Forelimb muscle (tissue), 1 donor: ENCODE measurements at places on chromosomes 16 and 17. TPM values are rescaled to one million over a fixed set of nuclear protein-coding genes. Genes with fewer than 3 reads are reported as not detected.

DNA sequence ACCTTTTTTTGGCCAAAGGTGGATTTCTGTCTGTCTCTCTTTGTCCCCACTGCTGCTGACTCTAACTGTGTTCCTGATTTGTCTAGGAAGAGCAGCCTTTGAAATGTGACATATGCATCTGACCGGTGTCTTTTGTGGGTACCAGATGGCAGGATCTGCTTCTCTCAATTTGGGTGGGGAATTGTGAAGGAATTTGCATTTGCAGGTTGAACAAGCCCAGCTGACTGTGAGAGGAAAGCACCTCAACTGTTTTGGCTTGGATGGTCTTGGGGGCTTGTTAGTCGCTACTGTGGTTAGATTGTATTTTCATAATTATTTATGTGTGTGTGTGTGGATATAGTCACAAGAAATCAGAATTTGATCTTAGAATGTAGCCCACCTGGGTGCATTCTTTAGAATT, 37.7 kb upstream of the LCMT1 start:
- no peak for DNase-seq

DNA sequence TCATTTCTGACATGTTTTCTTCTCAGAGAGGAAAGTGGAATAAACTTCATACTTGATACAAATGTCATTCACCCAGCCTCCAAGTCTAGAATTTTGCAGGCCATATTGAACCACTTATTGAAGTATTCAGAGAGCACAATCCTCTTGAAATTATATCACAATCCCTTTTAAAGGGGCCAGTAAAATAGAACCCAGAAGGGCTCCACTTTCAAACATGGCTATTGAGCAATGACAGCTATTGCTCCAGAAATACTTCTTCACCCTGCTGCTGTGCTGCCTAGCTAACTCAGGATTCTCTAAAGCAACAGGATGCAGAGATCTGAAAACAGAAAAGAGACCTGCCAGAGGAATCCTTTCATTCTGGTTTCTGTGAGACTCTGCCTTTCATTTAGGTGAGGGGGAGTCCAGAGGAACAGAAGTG, 275.0 kb upstream of the CDH5 start:
- no peak for DNase-seq

- no peak for DNase-seq
Observed at GRCh38 chr17:58452738-58453137, 35.4 kb upstream of the RNF43 start.

DNA sequence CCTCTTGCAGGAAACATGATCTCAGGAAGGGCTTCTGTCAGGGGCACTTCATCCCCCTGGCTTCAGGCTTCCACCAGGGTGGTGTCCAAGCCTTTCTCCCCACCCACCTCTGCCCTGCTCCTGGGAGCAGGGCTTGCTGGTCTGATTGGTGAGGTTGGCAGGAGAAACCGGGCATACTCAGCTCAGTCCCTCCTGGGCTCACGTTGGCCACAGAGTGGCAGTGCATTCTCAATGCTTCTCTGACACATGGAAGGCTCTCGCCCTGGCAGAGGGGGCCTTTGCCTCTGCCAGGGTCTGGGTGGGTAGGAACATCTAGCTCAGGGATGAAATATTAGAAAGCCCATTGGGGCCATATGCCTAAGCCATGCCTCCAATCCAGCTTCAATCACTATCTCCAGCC, 142.8 kb downstream of the AXIN2 start:
- no peak for DNase-seq

DNA sequence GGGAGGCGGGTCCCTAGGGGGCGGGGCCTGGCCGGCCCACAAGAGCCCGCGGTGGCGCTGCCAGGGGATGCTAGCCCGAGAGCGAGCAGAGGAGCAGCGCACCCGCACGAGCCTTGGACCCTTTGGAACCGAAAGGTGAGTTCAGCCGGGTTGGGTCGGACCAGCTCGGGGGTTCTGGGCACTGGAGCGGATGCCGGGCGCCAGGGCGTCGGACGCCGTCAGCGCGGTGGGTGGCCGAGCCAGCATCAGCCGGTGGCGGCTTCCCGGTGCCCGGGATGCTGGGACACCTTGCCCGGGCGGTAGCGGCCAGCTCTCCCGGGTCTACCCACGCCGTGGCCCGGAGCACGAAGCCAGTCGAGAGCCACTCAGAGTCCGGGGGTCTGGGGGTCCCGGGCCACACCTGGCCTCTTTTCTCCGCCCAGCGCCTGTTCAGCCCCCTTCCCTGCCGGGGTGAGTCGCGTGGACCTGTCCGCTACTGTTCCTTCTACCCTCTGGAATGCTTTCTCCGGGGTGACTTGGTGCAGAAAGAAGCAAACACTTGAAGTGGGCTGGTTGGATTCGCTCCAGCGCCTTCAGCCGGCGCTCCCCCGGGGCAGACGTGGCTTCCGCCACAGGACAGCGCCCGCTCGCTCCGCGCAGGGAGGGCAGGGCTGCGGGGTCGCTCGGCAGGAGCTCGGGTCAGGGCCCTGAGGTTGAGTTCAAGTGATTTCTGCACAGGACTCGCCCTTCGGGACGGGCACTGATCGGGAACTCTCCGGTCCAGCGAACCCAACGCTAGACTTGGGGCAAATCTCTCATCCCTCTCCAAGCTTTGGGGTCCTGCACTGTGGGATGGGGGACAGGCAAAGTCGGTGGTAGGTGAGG, at the start of gene SCNN1G:
SCNN1G (plus strand) TSS at position 67 of the 864 bp plus-strand sequence. CDS start 3,527 bp downstream, outside the sequence.
- DNase-seq = no peak

DNA sequence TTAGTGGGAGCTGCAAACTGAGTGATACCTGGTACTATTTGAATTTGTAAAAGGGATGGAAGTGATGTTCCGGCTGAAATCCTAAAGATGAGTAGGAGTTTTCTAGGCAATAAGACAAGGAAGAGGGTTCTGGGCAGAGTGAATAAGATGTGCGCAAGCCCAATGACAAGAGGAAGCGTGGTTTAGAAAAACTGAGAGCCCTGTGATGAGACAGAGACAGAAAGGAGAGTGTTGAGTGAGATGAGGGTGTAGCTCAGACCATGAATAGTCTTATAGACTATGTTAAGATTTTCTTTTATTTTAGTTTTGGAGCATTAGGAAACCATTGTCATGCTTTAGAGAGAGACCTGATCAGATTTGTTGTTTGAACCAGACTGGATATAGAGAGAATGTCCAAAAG, 50.2 kb downstream of the COX10 start:
- DNase-seq = no peak

DNA sequence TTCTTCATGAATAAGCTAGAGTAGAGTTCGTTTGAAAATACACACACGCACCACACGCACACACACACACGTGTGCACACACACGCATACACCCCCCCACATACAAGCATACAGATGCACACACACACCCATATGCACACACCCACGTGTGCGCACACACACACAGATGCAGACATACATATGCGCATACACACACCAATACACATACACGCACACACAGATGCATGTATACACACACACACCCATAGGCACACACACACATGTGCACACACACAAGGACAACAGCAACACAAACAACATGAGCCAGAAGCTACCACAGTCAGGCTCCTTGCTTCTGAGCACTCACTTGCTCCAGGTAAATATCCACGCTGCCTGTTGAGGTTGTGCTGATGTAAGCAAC, 5.1 kb downstream of the IFT140 start:
- DNase-seq = no peak

DNA sequence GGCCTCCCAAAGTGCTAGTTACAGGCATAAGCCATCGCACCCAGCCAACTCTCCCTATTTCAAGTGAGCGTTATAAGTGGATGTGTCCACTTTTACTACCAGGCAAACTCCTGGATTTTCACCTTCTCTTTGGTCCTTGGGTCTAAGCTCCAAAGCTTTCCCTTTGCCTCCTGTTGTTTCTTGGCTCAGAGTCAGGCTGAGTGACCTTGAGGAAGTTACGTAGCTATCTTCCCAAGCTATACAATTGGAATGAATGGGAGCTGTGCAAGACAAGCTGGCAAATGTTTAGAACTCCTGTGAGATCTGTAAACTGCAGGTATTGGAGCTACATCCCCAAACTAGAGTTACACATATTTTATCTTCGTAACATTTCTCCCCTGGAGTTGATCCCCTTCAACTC, 20.3 kb downstream of the NXPH3 start:
- no peak for DNase-seq

GRCh38 chr17:17870247-17870646, 33.5 kb upstream of the SREBF1 start:
- no peak for DNase-seq

GRCh38 chr17:79707931-79708891, 22.5 kb upstream of the ENPP7 start:
- no peak for DNase-seq

DNA sequence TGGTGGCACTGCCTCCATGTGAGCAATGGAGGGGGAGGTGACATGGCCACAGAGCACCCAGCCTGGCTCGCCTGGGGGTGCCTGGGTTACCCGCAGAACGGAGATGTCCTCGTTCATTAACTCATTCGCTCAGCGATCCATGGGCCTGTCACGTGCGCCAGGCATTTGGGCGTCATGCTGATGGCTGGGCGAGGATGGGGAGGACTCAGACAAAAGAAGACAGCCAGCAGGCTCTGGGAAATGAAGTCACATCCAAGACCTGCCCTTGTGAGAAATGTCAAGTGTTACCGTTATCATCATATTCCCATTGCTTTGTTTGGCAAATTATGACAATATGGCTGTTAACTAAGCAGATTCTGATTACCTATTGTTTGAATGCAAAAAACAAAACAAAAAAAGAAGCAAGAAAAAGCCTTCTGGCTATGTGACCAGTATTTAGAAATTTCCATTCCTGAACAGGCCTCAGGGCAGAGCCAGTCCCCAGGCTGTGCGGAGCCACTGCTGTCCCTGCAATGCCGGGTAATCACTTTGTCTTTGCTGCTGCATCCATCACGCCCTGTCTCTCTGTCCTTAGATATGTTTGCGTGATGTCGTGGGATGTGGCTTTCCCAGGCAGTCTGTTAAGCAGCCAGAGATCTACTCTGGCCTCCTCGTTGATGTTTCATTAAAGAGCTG, 57.9 kb downstream of the CMIP start:
- DNase-seq = no peak

GRCh38 chr17:77470330-77470786, 329.6 kb downstream of the SEC14L1 start:
- DNase-seq = no peak

- no peak for DNase-seq
Observed at GRCh38 chr17:63395075-63395805, 50.9 kb downstream of the CYB561 start.

GRCh38 chr16:89026121-89026612, 49.2 kb upstream of the CBFA2T3 start:
- no peak for DNase-seq

DNA sequence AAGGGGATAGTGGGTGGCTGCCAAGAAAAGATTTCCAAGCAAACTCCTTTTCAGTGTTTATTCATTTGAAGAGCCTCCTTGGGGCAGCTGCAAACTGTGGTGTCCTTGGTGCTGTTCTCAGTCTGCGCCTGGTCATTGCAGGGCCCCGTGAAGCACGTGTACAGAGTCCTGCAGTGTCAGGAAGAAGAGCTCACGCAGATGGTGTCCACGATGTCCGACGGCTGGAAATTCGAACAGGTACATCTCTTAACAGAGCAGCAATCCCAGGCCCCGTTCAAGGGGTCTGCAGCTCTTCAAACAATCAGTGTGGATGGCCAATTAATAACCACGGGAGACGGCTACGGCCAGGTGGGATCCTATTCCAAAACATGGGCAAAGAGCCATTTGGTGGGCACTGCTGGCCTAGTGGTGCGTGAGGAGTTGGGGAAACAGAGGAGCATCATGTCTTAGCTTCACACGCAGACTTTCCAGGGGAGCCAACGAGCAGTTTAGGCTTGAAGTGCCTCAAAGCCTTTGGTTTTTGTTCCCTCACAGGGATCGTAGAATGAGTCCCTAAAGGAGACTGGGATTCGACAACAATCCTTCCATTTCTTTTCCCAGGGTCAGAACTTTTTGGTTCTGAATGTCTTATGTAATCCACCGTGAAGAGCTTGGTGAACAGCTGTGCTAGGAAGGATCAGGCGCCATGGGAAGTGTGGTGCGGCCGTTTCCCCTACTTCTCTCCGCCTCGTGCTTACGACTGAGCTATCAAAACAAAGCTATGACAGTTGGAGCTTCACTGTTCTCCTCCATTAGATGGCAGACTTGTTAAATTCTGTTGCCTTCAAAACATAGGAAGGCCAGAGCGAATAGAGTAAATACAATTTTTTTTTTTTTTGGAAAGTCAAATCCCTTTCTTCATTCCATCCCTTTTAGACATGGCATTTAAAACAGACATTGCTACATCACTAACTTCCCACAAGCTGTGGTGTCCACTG, 12.6 kb downstream of the KCTD2 start:
- peak; percentile 64 for DNase-seq

DNA sequence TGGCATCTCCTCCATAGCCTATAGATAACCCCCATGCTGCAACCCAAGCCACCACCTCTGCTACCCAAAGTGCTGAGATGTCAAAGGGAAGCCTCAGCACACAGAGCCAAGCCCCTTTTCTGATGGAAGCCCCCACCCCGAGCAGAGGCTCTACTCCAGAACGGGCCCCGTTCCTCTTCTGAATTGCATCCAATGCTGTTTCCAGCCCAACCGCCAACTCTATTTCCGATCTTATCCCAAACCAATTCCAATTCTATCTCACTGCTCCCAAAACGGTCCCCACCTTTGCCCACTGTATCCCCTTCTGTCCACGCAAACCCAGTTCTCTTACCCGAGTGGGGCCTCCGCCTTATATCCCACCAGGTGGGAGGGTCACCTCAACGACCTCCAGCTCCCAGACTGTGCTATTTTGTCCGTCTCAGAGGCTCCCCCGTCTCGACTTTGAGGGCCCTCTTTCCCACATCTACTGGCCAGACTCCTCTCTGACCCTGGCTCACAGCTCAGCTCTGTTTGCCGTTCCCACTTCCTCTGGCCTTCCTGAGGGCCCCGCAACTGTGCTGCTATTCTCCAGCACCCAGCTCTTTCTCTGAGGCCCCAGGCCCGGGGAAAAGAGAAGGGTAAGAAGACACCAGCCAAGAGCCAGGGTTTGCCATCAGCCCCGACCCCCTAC, 487 bp downstream of the SRL start:
- no peak for DNase-seq

- no peak for DNase-seq
Observed at GRCh38 chr16:72932050-72932449, 115.9 kb downstream of the ZFHX3 start.

Gene CDH1
- polyA plus RNA-seq = 1.2 TPM

Gene KRTAP16-1
- polyA plus RNA-seq = not detected

Gene DPEP2
- polyA plus RNA-seq = 1.5 TPM

Gene MBTD1
- polyA plus RNA-seq = 22.3 TPM

Gene ABCC6
- polyA plus RNA-seq = 1.3 TPM

Gene ATP6V0C
- 112 TPM for polyA plus RNA-seq
